SJCRH30 (cell line): ENCODE measurements at places on chromosomes 6 and 20. TPM values are rescaled to one million over a fixed set of nuclear protein-coding genes. Genes with fewer than 3 reads are reported as not detected.

Gene PSMB8
- total RNA-seq = 0.18 and 0.33 TPM in 2 replicates

Gene PDYN
- total RNA-seq = not detected in 2 replicates

Gene ADGB
- 0.28 and 0.43 TPM in 2 replicates for total RNA-seq

Gene KHDC1
- total RNA-seq = not detected in 2 replicates

- no peak for DNase-seq
Measured at GRCh38 chr6:31247813-31248212, 24.1 kb downstream of the HLA-C start.

- no peak for DNase-seq
Measured at GRCh38 chr6:155959898-155960495, 504.4 kb upstream of the NOX3 start.
